ENCODE measurements at places on chromosomes 13 and 19. TPM values are rescaled to one million over a fixed set of nuclear protein-coding genes. Genes with fewer than 3 reads are reported as not detected.

LRP3 gene
- total RNA-seq: 15.0 TPM

ZFP36 gene
- 18.3 TPM for total RNA-seq

FAM124A gene
- 3.3 TPM for total RNA-seq

PRKD2 gene
- total RNA-seq: 9.7 TPM

- DNase-seq: no peak
These were observed 164.4 kb downstream of the LMO7 start for GRCh38 chr13:75800545-75800944.

- DNase-seq: peak; percentile 41
These were observed at the start of gene EDNRB for GRCh38 chr13:77918391-77919245. Gene EDNRB (minus strand): TSS chr13:77918831. CDS start chr13:77918573, 258 bp downstream.

DNA sequence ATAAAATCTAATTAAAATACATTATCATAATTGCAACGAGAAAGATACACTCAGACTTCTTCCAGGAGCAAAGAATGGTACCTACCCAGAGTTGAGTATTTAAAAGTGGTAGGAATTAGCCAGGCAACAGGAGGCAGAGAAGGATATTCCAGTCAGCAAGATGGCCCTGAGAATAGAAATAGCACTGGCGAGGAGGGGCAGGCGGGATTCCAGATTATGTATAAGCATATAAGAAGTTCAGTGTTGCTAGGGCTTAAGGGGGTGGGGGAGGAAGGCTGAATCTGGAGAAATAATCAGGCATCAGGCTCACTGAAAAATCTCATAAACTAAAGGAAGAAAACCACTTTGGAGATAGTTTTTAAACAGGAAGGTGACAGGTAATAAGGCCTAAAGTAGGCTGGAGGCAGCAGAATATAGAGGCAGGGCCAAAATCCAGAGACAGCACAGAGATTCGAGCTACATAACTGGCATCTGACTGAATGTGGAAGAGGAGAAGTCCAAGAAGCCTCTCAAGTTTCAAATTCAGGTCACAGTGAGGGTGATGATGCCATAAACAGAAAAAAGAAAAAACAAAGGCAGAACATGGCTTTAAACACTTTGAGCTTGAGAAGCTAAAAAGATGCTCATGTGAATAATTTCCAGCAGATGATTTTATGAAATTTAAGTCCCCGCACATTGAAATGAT is 7.5 kb downstream of the KPNA3 start:
- no peak for DNase-seq

GRCh38 chr13:93080166-93080565 is 146.4 kb upstream of the GPC6 start:
- DNase-seq: no peak

DNA sequence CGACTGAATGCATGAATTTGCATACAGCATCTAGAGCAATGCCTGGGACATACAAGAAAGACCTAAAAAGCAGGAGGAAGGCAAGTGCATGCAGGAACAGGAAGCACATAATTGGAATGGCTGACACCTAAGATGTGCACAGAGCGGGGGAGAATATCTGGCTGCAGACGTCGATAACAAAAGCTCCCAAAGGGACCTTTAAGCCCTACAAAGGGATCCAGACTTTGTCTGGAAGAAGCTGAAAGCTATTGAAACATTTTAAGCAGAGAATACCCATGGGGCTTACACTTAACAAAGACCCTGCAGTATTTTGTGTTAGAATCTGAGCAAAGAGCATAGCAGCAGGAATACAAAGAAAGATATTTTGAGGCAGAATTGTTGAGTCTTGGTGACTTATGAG is 107.4 kb upstream of the CLDN10 start:
- DNase-seq: no peak

GRCh38 chr13:48725271-48725670 is 71.5 kb downstream of the CYSLTR2 start:
- DNase-seq: no peak

DNA sequence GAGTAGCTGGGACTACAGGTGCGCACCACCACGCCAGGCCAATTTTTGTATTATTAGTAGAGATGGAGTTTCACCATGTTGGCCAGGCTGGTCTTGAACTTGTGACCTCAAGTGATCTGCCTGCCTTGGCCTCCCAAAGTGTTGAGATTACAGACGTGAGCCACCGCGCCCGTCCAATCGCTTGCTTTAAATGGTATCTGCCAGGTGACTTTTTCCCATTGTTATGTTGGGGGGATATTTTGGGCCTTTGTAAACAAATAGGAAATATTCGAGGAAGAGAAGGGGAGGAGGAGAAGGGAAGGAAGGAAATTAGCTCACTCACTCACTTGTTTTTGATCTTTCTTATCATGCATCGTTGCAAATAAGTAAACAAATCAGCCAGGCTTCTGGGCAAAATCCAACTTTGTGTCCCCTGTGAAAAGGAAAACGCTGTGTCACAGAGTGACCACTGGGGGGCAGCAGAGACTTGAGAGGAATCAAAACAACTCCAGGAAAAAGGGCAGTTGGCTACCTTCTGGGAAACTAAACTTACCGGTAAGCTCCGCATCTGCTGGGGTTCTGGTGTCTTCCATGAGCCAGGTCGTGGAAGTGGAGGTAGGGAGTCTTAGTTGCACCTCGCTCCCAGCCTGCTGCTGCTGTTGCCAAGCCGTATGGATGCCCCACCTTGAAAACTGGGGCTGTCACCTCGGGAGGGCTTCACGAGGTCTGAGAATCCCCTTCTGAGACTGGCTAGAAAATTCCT is 9.3 kb upstream of the RANBP3 start:
- DNase-seq: peak; percentile 88

DNA sequence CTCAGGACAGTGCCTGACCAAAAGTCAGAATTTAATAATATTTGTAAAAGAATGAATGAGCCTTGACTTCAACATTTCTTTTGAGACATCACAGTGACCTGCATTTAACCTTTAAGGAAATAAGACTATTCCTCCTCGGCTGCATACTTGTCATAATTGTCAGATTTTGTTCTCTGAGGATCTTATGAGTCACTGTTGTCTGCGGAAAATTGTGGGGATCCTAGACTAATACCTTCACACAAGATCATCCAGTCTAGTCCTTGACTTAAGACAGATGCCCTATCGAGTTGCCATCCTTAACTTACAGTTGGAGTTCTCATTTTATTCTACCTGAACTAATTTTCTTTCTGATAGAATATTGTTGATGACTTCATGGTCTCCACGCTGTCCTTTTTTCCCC is 198.4 kb downstream of the DLEU7 start:
- DNase-seq: no peak

GRCh38 chr13:33642374-33643065 is 175.4 kb upstream of the RFC3 start:
- peak; percentile 89 for DNase-seq

- DNase-seq: no peak
These were observed 27.5 kb downstream of the HSPH1 start for GRCh38 chr13:31134039-31134711.

DNA sequence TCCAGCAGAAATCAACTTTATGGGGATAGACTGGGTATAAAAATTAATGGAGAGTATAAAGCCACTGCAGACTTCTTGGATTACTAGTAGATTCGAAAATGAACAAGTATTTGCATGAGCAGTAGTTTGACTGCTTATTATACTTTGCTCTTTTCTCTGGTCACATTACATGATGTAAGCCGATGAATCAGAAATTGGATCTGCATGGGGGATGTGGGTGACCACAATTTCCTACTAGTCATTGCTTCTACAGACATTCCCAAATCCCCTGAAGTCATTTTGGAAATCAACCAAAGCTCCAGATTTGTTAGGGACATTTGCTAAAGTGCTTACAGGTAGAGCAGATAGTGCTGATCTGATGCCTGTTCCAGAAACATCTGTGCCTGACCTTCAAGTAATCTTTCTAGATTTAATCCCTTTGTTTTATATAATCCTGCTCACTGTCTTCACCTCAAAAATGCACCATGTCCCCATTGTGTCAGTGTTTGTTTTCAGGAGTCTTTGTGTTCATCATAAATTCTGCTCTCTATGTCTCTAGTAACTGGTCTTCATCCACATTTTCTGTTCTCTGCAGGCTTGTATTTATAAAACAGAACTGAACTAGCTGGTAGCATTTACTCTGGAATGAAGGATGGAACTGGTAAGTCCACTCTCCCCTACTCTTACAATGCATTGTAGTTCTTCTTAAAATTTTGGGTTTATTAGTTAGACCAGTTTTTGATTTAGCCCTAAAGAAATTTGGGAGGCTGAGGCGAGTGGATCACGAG is 201.5 kb upstream of the CSNK1A1L start:
- peak; percentile 93 for DNase-seq

Measured in fibroblast of the aortic adventitia (primary cell).